ENCODE measurements at places on chromosomes 11 and 22.

DNA sequence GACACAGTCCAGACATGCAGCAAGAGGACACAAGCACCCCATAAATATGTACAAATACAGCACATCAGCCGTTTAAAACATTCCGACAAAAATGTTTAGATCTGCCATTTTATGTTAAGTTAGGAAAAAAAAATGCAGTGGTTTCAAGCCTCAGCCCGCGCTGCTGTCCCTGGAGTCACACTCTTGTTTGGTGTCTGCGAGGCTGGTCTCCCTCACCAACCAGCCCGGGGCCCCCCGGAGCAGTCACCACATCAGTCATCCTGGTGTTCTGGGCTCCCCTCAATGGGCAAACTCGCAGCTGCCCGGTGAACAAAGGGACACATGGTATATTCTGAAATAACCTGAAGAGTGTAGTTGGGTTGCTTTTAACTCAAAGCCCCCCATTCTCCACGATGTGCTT is 1022.2 kb downstream of the BRD1 start:
- DNase-seq = no peak

- no peak for DNase-seq
Observed at GRCh38 chr11:121318848-121319834, 26.6 kb downstream of the SC5D start.

DNA sequence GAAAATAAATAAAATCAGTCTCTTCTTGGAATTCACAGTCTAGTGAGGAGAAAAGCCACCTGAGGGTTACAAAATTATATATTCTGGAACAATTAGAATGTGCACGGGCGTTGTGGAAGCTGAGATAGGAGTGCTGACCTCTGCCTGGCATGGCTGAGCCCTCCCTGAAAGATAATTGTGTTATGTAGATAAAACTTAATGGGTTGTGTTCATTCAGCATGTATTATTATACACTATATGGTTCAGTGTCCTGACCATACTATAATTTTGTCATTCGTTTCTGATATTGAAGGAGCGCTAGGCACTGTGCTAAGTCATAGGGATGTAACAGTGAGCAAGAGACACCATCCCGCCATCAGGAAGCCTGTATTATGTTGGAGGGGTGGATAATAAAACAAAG is 3.7 kb downstream of the ACAT1 start:
- DNase-seq = no peak

DNA sequence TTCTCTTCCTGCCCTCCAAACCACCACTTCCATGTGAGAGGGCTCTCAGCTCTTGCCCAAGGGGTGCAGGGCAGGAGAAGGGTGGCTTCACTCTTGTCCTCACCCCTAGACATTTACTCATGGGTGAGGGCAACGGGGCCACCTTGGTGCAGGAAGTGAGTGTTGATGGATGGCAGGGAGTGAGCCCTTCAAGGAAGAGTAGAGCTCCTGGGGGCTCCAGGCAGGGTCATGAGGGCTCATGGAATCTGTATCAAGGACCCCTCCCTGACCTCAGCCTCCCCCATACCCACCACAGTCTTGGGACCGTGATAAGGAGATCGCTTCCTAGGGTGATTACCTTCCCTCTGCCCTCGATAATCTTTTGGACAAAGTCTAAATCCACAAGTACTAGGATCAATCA is 37.8 kb downstream of the TSPAN18 start:
- DNase-seq = no peak

- DNase-seq = no peak
Observed at GRCh38 chr11:113472471-113472870, 2.7 kb downstream of the DRD2 start.

DNA sequence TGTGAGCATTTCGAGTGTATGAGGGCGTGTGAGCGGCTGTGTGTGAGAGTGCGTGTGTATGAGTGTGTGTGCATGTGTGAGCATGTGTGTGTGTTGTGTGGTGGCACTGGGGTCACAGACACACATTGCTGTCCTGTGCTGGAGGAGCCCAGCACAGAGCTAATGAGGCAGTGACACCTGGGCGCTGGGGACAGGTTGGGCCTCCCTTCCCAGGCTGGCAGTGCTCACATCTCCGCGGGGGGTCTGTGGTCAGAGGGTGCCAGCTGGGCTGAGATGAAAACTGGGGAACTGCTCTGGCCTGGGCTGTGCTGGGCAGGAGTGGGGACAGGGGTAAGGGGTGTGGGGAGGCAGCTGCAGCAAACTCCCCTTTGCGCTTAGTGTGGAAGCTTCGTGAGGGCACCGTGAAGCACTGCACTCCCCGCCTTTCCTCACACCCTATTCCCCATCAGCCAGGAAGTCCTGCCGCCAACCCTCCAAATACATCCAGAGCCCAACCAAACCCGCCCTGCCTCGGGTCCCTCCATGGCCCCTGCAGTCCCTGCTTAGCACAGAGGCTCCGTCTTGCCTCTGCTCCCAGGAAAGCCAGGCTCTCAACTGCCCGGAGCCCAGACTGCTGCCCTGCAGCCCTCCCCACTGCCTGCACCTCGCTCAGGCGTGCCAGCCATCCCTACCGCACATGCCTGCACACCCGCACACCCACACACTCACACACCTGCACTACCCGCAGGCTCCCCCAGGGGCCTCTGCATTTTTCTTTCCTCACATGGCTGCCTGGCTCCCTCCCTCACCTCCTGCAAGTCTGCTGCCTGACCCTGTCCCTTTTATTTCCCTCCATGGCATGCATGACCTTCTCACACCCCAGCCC is 62.0 kb upstream of the THY1 start:
- no peak for DNase-seq

DNA sequence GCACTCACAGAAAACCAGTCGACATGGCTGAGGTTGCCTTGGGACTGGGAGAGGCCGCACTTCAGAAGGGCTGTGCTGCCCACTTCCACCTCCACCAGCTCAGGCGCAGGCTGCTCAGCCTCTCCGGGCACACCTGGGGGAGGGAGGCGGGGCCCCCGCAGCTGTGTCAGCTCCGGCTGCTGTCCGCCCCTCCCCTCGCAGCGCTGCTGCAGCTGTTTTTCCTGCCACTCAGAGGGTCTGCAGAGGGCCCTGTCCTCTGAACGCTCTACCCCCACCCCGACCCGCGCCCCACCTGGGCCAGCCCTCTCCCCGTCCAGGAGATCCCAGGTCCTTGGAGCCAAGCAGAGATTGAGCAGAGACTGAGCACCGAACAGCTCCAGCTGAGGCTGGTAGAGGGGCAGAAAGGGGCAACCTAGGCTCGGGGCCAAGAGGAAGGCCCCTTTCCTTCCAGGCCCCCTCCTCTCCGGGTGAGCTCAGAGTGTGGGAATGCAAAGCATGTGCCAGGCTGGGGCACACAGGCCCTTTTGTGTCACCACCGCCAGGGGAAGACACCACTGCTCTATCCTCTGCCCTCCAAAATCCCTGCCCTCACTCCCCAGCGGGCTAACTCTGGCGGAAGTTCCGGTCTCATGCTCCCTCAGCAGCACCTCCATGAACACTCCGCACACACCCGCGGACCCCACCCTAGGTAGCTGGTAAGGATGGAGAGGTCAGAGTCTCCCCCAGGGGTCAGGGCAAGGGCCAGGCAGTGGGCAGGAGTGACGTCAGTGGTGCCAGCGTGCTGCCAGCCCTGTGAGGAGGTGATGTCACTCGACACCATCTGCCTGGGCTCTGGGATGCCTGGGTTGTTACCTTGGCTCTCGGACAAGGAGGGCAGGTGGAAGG is 1.6 kb downstream of the MCAM start:
- peak; percentile 75 for DNase-seq

DNA sequence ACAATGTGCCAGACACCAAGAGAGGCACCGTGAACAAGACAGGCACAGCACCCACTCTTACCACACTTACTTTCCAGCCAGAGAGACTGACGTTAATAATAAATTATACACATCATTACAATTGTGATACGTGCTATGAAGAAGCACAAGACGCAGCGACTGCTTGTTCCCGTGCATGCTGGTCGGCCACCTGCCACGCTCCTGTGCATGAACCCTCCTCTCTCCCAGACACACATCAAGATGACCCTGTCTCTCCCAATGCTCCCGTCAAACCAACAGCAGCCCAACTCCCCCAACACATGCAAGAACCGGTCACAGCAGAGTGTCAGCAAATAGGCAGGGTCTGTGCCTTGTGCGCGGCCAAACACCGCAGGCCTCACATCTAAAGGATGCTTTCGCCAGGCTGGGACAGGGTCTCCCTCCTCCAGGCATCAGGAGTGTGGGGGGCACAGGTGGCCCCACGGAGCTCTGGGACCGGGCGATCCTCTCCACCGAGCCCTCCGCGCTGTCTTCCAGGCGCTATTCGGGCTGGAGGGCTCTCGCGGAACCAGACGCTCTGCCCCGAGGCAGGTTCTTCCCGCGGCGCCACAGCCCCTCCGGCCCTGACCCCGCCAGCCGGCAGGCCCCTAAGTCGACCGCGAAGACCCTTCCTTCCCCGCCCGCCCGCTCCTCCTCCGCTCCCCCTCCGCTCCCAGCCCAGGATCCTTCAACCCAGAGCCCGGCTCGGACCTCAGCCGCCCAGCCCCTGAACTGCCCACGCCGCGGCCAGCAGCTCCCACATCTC is 533 bp downstream of the SERGEF start:
- peak; percentile 35 for DNase-seq

- DNase-seq = no peak
Observed at GRCh38 chr11:18958221-18958910, 19.2 kb upstream of the MRGPRX1 start.

- no peak for DNase-seq
Observed at GRCh38 chr11:120660024-120660565, 148.5 kb downstream of the GRIK4 start.

DNA sequence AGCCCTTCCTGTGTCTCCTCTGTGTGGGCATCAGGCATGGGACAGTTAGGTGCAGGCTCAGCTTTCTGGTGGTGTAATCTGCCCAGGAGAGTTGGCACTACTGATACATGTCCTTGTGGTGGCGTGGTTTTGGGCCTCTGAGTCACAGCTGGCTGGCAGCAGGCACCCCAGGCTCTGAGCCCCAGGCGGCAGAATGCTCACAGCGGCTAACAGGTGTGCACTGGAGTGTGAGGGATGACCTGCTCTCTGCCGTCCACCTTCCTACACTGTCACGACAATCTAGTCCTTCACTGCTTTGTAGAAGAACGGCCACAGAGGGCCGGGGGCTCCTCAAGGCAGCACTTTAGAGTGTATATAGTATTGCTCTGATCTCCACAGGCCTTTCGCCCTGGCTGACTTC is 100.3 kb upstream of the PITPNB start:
- no peak for DNase-seq

DNA sequence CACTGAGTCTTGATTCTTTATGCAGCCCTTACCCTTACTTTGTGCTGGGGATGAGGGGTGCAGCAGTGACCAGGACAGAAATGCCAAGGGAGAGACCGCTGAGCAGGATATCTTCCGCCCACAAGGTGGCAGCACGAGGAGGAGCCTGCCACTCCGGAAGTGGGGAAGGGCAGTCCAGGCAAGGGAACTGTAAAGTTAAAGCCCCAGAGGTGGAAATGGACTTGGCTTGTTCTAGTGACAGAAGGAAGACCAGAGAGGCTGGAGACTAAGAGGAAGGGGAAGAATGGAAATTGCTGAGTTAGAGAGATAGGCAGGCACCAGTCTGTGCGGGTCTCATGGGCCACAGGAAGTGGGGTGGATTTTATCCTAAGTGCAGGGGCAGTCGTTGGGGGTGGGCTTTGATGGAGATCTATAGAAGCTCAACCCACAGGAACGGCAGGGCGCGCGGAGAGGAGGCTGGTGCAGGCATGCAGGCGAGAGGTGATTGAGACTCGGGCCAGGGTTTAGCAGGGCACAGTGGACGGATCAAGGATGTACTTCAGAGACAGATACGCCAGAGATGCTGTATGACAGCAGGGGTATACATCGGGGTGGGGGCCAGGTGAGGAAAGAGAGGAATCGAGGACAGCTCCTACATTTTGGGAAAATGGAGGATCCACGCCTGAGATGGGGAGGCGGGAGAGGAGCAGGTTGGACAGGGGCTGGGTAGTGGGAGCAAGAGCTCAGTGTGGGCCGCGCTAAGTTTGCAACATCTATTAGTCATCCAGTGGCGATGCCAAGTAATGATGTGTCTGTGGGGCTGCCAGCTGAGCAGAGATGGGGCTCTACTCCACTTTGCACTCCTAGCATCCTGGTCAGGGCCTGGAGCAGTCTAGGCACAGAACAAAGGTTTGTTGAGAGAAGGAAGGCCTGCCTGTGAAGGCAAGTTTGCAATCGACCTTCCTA is 3.3 kb upstream of the GRK2 start:
- peak; percentile 73 for DNase-seq
